ENCODE measurements at places on chromosomes 4 and X. TPM values are rescaled to one million over a fixed set of nuclear protein-coding genes. Genes with fewer than 3 reads are reported as not detected.

Gene CDKL2
- total RNA-seq: 0.16 TPM

Gene BRS3
- total RNA-seq: not detected

Gene ARMCX1
- total RNA-seq: 0.20 TPM

Gene HSFX2
- total RNA-seq: 0.23 TPM

Gene ZNF732
- total RNA-seq: not detected

Gene NUP62CL
- 2.0 TPM for total RNA-seq

Gene USP17L20
- not detected for total RNA-seq

Gene SSX3
- total RNA-seq: not detected

Gene NR0B1
- total RNA-seq: not detected

Gene SOWAHB
- total RNA-seq: not detected

Gene TLR1
- 5.3 TPM for total RNA-seq

Gene CPLX1
- 0.14 TPM for total RNA-seq

Gene IL15
- 4.0 TPM for total RNA-seq

Gene KLHL8
- 11.0 TPM for total RNA-seq

Gene MGAT4D
- total RNA-seq: not detected

Gene FAM184B
- total RNA-seq: not detected

Measured in activated CD8-positive, alpha-beta memory T cell treated with anti-CD3 and anti-CD28 coated beads, Interleukin-2, amount 10 ng/mL, durations not matched to agents 7 days and 5 days (primary cell).